ENCODE measurements at places on chromosomes 5 and 9. TPM values are rescaled to one million over a fixed set of nuclear protein-coding genes. Genes with fewer than 3 reads are reported as not detected.

The DDX4 gene
- not detected for total RNA-seq

GRCh38 chr5:107340631-107341030, 330.1 kb downstream of the EFNA5 start:
- DNase-seq, result peak; percentile 23

- no peak for DNase-seq
Measured at GRCh38 chr5:168426007-168426863, 60.0 kb upstream of the RARS1 start.

DNA sequence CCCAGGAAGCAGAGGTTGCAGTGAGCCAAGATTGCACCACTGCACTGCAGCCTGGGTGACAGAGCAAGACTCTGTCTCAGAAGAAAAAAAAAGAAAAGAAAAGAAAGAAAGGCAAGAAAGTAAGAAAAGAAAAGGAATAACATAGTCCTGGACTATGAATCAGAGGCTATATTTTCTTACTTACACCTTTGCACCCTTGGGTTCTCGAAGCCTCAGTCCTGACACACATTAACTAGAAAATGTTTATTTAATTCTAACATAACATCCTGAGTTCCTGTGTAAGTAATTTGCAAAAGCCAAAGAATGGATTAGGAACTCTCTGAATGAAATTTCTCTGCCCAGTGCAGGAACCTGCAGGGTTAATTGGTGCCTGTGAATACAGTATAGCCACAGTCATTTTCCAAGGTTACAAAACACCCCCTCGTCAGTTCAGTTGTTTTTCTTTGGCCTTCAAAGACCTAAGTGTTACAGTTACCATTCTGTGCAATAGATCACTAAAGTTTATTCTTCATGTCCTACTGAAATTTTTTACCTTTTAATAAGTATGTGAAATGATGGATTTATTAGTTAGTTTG, 147.6 kb downstream of the SV2C start:
- no peak for DNase-seq

DNA sequence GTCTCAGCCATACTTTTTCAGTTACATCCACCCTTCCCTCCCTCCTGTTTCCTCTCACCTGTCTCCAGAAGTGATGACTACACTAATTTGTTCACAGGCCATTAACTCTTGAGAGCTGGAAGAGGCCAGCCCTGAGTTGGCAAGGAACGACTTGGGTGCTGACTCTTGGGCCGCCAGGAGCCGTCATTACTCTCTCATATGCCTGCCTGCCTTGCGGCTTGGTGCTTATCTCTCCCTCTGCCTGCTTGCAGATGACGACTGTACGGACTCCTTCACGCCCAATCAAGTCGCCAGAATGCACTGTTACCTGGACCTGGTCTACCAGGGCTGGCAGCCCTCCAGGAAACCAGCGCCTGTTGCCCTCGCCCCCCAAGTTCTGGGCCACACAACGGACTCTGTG, 66.1 kb downstream of the PAPPA start:
- no peak for DNase-seq

DNA sequence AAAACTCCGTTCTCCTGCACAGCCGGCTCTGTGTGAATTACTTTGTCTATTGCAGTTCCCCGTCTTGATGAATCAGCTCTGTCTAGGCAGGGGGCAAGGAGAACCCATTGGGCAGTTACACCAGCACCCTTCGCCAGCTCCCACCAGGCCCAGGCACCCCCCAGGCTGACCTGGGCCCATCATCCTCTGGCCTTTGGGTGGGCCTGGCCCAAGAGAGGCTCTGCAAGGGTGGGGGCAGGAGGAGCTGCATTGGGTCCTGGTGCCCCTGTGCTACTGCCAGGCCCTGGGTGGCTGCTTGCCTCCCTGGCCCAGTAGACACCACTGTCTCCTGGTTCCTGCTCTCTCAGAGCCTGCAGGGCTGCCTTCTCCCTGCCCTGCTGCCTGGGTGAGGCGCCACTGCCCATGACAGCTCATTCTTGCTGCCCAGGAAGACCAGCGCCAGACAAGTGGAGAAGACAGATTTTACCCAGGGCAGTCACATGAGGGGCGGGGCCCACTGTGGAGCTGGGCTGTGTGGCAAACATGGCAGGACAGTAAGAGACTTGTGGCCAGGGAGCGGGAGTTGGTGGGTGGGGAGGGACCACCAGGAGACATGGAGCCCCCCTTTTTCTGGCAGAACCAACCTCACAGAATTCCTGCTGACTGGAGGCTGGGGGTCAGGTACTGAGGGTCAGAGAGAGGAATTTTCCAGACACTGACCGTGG, 67.2 kb downstream of the MRPL36 start:
- no peak for DNase-seq

DNA sequence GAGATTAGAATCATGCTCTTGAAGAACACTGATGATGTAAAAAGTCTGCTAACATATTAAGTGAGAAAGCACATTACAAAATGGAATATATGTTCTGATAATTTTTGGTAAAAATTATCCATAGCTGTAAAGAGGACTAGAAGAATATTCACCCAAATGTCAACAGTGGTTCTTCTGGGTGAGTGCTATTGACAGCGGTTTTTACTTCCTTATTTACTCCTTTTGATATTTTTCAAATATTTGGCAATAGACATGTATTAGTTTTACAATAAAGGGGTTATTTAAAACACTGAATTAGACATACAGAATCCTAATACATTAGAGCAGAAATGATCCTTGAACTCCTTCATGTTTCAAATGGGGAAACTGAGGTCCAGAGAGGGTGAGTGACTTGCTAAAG, 26.9 kb upstream of the MEGF9 start:
- DNase-seq, result no peak

GRCh38 chr9:124208571-124208970, 49.2 kb upstream of the NEK6 start:
- no peak for DNase-seq

DNA sequence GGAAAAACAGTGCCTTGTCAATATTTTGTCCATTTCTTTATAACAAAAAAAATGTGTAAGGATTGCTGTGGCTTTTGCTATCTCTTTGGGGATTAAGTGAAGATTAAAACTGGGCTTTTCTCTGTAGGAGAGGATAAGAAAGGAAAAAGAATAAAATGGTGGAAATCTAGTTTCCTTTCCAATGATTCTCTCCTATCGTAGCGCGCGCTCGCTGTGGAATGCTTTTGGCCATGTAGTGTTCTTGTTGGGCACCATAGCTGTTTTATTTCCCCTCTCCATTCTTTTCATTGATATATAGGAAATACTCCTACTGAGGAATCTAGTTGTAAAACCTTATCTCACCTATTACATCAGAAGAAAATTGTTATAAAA, 1.5 kb downstream of the STXBP1 start:
- no peak for DNase-seq

The SLC27A6 gene
- total RNA-seq, result 12.6 TPM

- DNase-seq, result no peak
Measured at GRCh38 chr5:172141949-172142319, 46.1 kb downstream of the STK10 start.

- DNase-seq, result peak; percentile 56
Measured at GRCh38 chr5:142426129-142427014, 101.6 kb upstream of the SPRY4 start.

DNA sequence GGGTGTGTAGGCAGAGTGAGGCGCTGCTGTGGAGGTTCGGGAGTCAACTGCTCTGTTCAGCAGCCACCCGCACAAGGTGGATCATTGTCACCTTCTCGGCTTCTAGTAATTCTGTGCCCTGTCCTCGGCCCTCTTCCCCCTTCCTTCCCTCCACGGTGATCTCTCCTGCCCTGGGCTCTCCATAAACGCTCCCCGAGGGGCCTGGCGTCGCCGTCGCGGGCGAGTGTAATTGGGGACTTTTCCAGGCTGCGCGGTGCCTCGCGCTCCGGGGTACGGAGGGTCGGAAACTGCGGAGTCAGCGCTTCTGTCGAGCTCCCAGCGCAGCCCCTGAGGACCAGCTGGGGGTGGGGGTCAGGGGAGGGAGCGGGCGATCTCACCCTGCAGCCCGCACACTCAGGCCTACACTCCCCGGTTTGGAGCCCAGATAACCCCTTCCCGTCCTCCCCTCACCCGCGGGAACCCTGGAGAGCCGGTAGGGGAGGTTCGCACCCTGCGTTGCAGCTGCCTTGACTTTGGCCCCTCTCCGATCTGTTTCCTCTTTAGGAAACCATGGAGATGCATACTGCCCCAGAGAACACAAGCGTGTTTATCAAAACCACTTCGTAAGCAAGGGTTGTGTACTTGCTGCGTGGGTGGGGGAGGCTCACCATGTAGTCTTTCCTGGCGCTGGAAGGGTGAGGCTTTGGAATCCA, 188.3 kb upstream of the ZNF618 start:
- no peak for DNase-seq

GRCh38 chr5:149776361-149777305, 46.5 kb downstream of the PPARGC1B start:
- DNase-seq, result no peak

The RASGRF2 gene
- total RNA-seq, result 15.7 TPM

The SEMA6A gene
- total RNA-seq, result 40.3 TPM

The PCDHB8 gene
- 4.6 TPM for total RNA-seq

DNA sequence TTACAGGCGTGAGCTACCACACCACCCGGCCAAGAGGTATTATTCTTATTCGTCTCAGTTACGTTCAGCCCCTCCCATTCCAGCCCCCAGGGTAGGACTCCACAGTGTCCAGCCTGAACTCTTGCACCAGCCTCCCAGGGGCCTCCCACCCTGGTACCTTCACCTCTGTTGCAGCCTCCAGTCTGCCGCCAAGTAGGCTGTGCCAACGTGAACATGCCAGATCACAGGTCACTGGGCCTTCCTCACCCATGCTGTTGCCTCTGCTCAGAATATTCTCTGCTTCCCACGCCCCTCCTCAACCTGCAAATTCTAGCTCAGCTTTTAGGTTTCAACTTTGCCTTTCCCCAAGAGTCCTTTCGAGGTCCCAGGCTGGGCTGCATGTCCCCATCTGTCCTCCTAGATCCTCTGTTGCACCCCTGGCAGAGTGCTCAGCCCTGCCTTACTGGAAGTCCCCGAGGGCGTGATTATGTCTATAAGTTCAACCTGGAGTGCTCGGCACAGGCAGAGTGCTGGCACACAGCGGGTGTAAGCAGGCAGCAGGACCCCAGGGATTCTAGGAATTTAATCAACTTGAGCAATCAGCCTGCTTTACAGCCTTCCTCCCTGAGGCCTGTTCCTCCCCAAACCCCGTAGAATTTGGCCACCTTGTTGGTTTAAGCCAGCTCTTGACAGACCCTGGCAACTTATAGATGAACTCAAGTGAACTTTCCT, 13.1 kb upstream of the STXBP1 start:
- no peak for DNase-seq

Data from breast epithelium (tissue), 4 donors.